Prostate gland (tissue), 2 donors: ENCODE measurements at places on chromosomes 5 and 9. TPM values are rescaled to one million over a fixed set of nuclear protein-coding genes. Genes with fewer than 3 reads are reported as not detected.

PCDHB15 gene
- 0.82 TPM for total RNA-seq

C5orf46 gene
- total RNA-seq, result not detected

SLC44A1 gene
- total RNA-seq, result 27.1 TPM

TAF11L10 gene
- not detected for total RNA-seq

FOXD4L6 gene
- total RNA-seq, result 0.09 TPM

NPR3 gene
- 23.9 TPM for total RNA-seq

PCDHA9 gene
- total RNA-seq, result 0.51 TPM

FOXD4L4 gene
- total RNA-seq, result not detected

GPR151 gene
- not detected for total RNA-seq

DNAH5 gene
- 3.7 TPM for total RNA-seq

DNA sequence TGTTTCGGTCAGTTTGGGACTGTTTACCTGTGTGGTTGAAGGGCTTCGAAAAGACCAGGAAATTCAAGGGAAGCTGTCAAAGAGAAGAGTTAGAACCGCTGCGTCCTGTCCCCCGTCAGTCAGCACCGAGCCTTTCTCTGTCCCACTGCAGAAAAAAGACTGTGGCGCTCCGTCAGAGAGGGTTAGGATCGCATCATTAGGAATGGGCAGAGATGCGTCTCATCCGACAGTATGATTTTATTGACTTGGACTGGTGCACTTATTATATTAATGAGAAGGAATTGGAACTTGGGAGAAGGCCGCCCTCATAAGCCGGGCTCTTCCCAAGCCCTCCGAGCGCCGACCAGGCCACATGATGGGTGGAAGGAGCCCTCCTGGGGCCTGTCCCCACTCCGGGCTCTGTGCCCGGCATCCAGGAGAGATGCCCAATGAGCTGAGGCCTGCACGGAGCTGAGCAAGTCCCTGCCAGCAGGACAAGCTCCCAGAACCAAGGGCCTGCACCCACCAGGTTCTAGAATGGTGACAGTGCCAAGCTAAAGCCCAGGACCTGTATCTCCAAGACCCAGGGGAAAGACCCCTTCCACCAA is 71.5 kb downstream of the NEK6 start:
- H3K27me3 ChIP-seq, result no peaks in the 10 kb centered on the region
- peaks cover 12% of the 10 kb centered on the region for H3K36me3 ChIP-seq
- H3K27ac ChIP-seq, result no peak overlapping the region
- no peak for DNase-seq
- no peaks in the 10 kb centered on the region for H3K4me1 ChIP-seq

GRCh38 chr9:27634879-27635278 is 61.6 kb upstream of the C9orf72 start:
- H3K4me3 ChIP-seq, result no peak overlapping the region
- H3K4me1 ChIP-seq, result no peaks in the 10 kb centered on the region
- no peak for DNase-seq
- no peaks in the 10 kb centered on the region for H3K27me3 ChIP-seq
- H3K36me3 ChIP-seq, result no peaks in the 10 kb centered on the region
- no peak overlapping the region for H3K27ac ChIP-seq

GRCh38 chr5:98402130-98402529 is 371.3 kb upstream of the RGMB start:
- no peaks in the 10 kb centered on the region for H3K4me1 ChIP-seq
- no peak overlapping the region for H3K27ac ChIP-seq
- H3K4me3 ChIP-seq, result no peak overlapping the region
- no peak for DNase-seq
- H3K27me3 ChIP-seq, result no peaks in the 10 kb centered on the region

- H3K4me3 ChIP-seq, result no peak overlapping the region
- DNase-seq, result no peak
- no peaks in the 10 kb centered on the region for H3K36me3 ChIP-seq
- no peaks in the 10 kb centered on the region for H3K27me3 ChIP-seq
Observed at GRCh38 chr5:139658928-139659667, 10.9 kb downstream of the CXXC5 start.

DNA sequence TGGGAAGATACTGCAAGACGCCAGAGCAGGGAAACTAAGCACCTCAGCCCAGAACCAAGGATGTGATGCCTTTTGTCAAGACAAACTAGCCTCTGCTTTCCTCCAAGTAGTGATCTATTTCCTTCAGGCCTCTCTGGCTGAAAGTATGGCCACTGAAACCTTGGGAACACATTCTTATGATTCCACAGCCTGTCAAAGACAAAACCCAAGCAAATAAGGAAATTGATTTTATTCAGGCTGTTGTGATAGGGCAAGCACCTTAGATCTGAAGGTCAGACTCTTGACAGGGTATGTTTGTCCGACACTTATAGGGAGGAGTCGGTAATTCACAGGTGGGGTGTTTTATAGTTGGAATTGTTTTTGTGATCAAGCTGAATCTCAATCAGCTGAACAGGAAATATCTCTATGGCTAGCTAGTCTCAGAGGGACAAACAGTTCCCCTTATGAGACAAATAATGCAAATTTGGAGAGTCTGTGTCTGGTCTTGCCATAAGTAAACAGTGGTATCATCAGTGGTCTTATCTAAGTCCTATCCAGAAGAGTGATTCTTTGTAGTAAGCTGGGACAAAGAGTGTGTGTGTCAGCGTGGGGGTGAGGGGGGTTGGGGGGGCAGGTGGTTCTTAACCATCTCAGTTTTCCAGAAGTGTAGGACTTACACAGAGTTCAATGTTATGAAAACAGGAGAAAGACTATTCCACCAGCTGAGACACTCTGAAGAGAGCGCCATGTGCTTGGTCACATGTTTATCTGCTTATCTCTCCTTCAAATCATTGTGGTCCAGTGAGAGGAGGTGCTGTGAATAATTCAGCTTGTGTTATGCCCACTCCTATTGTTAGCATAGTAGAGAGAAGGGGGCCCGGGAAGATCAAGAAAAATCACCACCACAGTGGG is 6.7 kb upstream of the ZCCHC10 start:
- H3K4me3 ChIP-seq, result no peak overlapping the region
- no peak for DNase-seq
- no peaks in the 10 kb centered on the region for H3K36me3 ChIP-seq
- no peak overlapping the region for H3K27ac ChIP-seq
- H3K4me1 ChIP-seq, result no peaks in the 10 kb centered on the region

DNA sequence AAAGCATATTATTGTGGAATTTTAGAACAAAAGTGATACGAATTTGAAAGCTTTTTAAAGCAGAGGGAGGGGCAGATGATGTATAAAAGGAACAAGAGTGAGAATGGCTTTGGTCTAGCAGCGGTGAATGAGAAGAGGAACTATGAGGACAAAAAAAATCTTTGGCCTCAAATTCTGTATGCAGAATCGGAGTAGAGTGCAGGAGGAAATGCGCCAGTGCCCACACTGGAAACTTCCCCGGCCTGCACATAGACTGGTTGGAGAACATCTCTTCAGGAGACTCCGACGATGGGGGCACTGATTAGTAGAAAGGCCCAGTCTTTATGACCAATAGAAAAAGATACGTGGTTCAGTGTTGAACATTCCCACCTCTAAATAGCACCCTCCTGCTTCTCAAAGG is 51.3 kb downstream of the SLC46A2 start:
- H3K27me3 ChIP-seq, result no peaks in the 10 kb centered on the region
- H3K4me1 ChIP-seq, result no peaks in the 10 kb centered on the region
- no peak overlapping the region for H3K4me3 ChIP-seq
- DNase-seq, result no peak

- H3K4me1 ChIP-seq, result no peaks in the 10 kb centered on the region
- no peaks in the 10 kb centered on the region for H3K36me3 ChIP-seq
- DNase-seq, result no peak
- H3K27ac ChIP-seq, result no peak overlapping the region
Observed at GRCh38 chr9:120655005-120655622, 59.2 kb downstream of the MEGF9 start.

GRCh38 chr5:137218471-137218870 is 280.7 kb downstream of the SPOCK1 start:
- H3K4me1 ChIP-seq, result peaks cover 5% of the 10 kb centered on the region
- peak; percentile 49 for DNase-seq
- peak overlapping the region; percentile 75 for H3K27ac ChIP-seq
- no peaks in the 10 kb centered on the region for H3K36me3 ChIP-seq
- no peak overlapping the region for H3K4me3 ChIP-seq

GRCh38 chr9:137878146-137878941 is 762 bp downstream of the CACNA1B start:
- H3K4me3 ChIP-seq, result peak overlapping the region; percentile 37
- no peaks in the 10 kb centered on the region for H3K36me3 ChIP-seq
- no peaks in the 10 kb centered on the region for H3K4me1 ChIP-seq
- H3K27ac ChIP-seq, result no peak overlapping the region

DNA sequence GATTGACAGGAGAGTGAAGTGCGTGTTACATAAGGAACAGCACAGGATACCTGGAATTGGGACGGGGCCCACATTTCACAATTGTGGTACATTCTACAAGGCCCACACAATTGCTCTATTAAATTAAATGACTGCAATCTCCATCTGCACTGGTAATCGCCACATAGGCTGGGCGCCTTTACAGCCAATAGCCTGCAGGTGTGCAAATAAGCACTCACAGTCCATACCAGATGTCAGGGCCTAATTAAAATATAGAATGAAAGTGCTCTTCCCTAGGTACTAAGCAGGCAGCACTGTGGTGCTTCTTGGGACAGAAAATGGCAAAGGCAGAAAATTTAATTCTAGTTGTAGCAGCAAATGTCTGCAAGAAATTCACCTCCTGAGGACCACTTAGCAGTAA is 82.7 kb downstream of the ATP10B start:
- no peaks in the 10 kb centered on the region for H3K27me3 ChIP-seq
- H3K27ac ChIP-seq, result no peak overlapping the region
- DNase-seq, result no peak
- no peaks in the 10 kb centered on the region for H3K36me3 ChIP-seq
- H3K4me3 ChIP-seq, result no peak overlapping the region

- no peak for DNase-seq
- no peaks in the 10 kb centered on the region for H3K36me3 ChIP-seq
- H3K27me3 ChIP-seq, result peaks cover 5% of the 10 kb centered on the region
- no peak overlapping the region for H3K27ac ChIP-seq
Observed at GRCh38 chr5:141704782-141705297, 22.8 kb upstream of the ARAP3 start.

DNA sequence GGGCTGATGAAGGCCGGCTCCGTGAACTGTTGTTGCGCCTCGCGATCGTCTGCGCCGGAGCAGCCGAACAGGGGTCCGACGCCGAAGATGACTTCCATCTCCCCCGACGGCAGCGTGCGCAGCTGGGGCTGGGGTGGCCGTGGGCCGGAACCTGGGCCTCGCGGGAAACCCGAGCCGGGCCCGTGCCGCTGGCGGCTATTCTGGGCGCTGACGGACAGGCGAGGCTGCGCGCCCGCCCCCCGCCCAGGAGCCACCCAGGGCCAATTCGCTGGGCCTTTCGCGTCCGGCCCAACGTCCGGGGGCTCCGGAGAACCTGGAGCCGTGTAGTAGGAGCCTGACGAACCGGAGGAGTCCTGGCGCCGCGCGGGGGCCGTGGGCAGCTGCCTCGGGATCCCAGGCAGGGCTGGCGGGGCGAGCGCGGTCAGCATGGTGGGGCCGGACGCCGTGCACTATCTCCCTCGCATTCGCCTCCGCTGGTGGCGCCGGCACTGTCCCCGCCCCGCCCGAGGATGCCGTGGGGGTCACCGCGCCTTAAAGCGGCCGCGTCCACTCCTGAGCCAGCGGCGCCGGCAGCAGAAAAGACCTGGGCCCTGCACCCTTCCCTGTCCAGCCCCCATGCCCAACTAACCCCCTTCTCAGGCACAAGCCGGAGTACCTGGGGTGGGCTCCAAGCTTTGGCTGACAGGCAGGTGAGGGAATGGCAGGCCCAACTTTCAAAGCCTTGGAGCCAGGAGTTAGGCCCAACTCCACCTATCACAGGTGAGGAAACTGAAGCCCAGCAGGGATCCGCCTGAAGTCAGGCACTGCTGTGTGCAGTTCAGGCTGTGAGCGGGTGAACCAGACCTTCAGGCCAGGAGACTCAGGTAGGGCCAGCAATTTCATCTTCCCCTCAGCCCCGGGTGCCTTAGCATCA is at the start of gene PROB1:
Gene PROB1 (minus strand): TSS at position 451 of the 913 bp plus-strand sequence. CDS start 23 bp downstream, at position 428.
- peak within 1 kb of the TSS; percentile 83 for H3K27ac ChIP-seq
- peaks cover 28% of the 10 kb centered on the region for H3K4me1 ChIP-seq
- no peaks in the 10 kb centered on the region for H3K27me3 ChIP-seq
- no peaks in the 10 kb centered on the region for H3K36me3 ChIP-seq

- no peaks in the 10 kb centered on the region for H3K36me3 ChIP-seq
- no peak overlapping the region for H3K4me3 ChIP-seq
- no peak for DNase-seq
- H3K4me1 ChIP-seq, result no peaks in the 10 kb centered on the region
Observed at GRCh38 chr9:117160254-117160653, 254.6 kb downstream of the ASTN2 start.

DNA sequence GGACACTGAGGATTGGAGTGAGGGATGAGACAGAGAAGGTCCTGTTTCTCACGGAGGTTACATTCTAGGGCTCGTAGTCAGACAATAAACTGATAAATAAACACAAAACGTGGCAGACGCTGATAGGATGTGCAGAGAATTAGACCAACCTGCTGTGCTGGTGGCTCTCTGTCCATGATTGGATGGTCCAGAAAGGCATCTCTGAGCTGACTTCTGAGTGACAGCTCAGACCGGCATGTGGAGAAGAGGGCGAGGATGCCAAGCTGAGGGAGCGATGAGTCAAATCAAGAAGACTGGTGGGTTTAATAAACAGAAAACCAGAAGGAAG is 132.3 kb upstream of the TAF11L2 start:
- no peaks in the 10 kb centered on the region for H3K36me3 ChIP-seq
- H3K27me3 ChIP-seq, result no peaks in the 10 kb centered on the region
- no peak overlapping the region for H3K27ac ChIP-seq

- no peak for DNase-seq
- no peaks in the 10 kb centered on the region for H3K36me3 ChIP-seq
- H3K4me1 ChIP-seq, result no peaks in the 10 kb centered on the region
- H3K4me3 ChIP-seq, result no peak overlapping the region
Observed at GRCh38 chr5:123068368-123068938, 20.6 kb upstream of the PRDM6 start.

- no peaks in the 10 kb centered on the region for H3K36me3 ChIP-seq
- no peaks in the 10 kb centered on the region for H3K4me1 ChIP-seq
- no peaks in the 10 kb centered on the region for H3K27me3 ChIP-seq
- no peak overlapping the region for H3K4me3 ChIP-seq
- DNase-seq, result peak; percentile 40
Observed at GRCh38 chr9:114785866-114786650, 19.8 kb downstream of the TNFSF15 start.
